ENCODE measurements at places on chromosomes 2 and 18. TPM values are rescaled to one million over a fixed set of nuclear protein-coding genes. Genes with fewer than 3 reads are reported as not detected.

- no peak for DNase-seq
These were observed 1269.4 kb upstream of the CHAC2 start for GRCh38 chr2:52498077-52498750.

DNA sequence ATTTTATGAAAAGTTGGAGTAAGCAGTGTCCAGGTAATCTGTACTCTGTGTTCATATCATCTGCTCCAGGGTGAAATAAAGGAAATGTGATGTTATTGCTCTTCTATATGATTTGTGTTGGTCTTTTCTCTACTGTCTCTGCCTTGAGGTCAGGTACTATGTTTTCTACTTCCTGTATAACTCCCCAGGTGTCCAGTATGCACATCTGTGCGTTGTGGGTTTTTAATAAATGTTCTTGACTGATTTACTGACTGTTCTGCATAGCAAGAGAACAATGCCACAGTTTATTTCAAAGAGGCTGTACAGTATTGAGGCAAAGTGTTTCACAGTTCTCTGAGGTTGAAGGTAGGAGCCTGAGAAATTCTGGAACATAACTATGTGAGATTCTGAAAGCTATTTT is 89.7 kb downstream of the BABAM2 start:
- no peak for DNase-seq

DNA sequence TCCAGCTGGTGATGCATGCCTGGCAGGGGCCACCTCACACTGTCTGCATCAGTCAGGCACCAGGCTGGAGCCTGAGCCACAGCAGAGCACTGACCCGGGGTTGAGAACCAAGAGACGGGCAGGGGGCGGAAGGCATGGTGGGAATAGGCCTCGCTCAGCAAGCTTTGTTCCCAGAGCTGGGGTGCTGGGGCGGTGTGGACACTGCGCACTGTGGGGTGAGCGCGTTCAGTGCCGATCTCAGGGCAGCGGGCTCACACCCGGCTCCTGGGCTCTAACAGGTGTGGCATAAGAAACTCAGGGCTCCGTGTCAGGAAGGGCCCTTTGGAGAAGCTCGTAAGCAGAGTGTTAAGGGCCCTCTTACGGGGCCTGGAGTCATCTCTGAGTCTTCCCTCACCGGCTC is 15.7 kb downstream of the SH3RF3 start:
- no peak for DNase-seq

GRCh38 chr2:230908595-230909191 is 16.3 kb downstream of the GPR55 start:
- peak; percentile 9 for DNase-seq

Gene SLC4A5
- total RNA-seq, result not detected

DNA sequence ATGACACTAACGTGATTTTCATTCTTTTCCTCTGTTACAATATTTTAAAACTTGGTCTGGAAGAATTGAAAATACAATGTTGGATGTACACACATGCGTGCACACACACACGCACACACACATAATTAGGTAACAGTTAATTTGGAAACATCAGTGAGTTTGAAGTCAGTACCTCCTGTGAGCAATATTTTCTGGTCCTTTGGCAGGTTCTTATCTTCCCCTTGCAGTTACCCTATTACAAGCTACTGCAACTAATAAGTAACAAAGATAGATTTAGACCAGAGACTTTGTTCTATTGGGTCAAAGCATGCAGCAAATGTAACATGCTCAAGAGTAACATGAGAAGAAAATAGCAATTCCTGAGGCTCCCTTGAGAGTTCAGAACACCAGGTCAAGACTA is 73.3 kb downstream of the ZNF385B start:
- no peak for DNase-seq

Data from dermis blood vessel endothelial cell (primary cell).